ENCODE measurements at places on chromosomes 12 and 14.

DNA sequence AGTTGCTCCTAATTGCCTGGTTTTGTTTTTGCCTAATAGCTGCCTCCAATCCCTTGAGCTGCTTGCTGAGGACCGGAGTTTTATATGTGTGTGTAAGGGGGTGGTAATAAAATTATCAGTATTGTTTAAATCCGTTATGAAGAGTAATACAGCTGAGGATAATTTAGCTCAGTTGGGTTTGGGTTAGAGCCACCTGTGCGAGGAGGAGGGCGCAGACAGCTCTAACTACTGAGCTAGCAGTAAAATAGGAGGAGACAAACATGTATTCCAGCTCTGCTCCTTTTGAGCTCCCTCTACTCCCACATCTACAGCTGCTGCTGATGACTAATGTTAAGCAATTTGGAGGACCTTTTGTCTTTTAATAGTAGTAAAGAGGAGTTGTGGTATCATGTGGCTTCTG, 61.5 kb downstream of the SPATS2 start:
- DNase-seq: no peak

- DNase-seq: no peak
Observed at GRCh38 chr12:65886996-65887395, 62.7 kb downstream of the HMGA2 start.

DNA sequence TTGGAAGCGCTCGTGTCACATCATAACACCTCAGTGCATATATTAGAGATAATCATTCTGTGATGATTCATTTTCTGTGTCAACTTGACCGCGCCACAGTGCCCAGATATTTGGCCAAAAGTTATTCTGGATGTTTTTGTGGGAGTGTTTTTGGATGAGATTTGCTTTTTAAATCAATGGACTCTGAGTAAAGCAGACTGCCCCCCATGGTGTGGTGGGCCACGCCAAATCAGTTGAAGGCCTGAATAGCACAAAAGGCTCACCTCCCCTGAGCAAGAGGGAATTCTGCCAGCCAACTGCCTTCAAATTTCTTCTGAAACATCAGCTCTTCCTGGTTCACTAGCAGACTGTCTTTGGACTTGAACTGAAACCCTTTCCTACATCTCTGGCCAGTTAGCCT, 24.6 kb upstream of the MAP3K9 start:
- DNase-seq: no peak

DNA sequence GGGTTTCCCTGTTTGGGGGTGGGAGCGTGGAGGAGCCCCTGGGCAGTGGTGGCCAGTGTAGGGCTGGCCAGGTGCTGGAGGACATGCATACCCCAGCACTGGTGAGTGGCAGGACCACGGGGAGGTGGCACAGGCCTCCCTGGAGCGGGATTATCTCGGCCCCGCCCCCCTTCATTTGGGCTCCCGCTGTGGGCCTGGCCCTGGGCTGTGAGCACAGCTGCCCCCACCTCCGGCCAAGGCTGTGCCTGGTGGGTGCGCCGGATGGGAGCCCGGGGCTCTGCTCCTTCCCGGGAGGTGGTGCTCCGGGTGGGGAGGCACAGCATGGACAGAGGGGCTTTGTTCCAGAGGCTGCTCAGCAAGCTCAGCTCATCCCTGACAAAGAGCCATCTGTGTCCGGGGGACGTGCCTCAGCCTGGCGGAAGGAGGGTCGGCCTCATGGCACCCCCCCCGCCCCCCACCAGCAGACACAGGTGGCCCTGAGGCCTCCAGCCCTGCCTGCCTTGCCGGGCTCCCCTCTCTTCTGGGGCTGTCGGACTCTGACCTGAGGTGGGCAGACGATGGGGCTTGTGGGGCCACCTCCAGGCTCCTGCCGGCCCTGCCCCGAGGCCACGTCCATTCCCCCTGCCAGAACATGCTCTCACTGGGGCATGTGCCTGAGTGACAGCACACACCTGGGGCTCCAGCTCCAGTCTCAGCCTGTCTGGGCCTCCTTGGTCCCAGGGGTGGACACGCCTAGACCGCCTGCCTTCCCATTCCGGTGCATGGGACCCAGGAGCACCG, 8.4 kb downstream of the TEDC1 start:
- DNase-seq: no peak

DNA sequence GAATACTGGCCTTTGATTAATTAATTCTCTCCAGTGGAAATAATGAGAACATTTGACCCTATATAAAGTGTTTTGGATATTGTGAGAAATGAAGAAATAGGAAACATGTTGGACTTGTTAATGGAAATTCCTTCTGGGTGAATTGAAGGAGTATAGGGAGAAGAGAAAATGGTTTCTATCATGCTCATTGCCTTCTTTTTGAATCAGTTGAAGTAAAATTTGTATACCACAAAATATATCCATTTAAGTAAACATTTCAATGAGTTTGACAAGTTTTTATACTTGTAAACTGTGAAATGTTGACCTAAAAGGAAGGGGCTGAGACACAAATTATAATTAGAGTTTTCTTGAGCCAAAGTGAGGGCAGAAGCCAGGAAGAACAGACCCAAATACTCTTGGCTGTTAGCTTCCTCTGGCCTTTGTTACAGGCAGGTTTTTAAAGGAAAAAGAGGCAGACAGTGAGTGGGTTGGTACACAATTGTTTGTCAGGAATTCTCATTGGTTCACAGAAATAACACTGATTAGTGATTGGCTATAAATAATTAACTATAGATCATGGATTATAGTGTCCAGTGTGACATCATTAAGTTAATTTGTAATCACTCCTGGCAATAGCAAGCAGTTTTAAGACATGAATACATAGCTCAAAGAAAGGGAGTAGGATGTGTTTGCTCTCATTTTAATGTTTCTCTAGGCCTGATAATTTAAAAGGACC, 826 bp downstream of the ZNF705A start:
- no peak for DNase-seq

- no peak for DNase-seq
Observed at GRCh38 chr12:3935078-3935477, 61.9 kb upstream of the PARP11 start.

All from activated gamma-delta T cell (primary cell).